NCI-H187 (cell line): ENCODE measurements at places on chromosomes 6 and 20.

GRCh38 chr6:143823548-143823947, 19.6 kb upstream of the LTV1 start:
- DNase-seq, result no peak

GRCh38 chr6:55174211-55175026, at the start of gene HCRTR2:
Gene HCRTR2 (plus strand): TSS chr6:55174515. CDS start chr6:55174588, 73 bp downstream.
- no peak for DNase-seq

GRCh38 chr6:167244991-167245390, 46.1 kb upstream of the UNC93A start:
- no peak for DNase-seq

DNA sequence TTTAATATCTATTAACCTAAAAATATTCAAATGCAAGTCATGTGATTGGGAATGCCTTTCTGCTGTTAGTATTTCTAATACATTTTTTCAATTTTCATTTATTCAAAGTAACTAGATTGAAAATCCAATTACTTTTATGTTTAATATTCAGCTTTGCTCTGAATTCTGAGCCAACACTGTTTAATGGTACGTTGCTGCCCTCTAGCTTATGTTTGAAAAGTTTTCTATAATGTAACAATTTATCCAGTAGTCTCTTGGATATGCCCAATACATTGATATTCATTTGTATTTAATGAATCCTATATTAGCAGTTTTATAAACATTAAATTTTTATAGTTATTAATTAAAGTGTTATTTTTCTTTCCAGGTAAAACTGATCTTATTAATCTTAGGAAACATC, 47.4 kb downstream of the LGSN start:
- DNase-seq, result no peak

GRCh38 chr20:57977569-57977968, 250.9 kb downstream of the ANKRD60 start:
- DNase-seq, result no peak

DNA sequence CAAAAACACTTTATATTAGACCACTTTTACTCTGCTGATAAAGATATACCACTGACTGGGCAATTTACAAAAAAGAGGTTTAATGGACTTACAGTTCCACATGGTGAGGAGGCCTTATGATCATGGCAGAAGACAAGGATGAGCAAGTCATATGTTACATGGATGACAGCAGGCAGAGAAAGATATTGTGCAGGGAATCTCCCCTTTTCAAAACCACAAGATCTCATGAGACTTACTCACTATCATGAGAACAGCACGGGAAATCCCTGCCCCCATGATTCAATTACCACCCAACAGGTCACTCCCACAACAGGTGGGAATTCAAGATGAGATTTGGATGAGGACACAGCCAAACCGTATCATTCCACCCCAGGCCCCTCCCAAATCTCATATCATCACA, 1383.8 kb upstream of the MAP3K7 start:
- DNase-seq, result no peak

DNA sequence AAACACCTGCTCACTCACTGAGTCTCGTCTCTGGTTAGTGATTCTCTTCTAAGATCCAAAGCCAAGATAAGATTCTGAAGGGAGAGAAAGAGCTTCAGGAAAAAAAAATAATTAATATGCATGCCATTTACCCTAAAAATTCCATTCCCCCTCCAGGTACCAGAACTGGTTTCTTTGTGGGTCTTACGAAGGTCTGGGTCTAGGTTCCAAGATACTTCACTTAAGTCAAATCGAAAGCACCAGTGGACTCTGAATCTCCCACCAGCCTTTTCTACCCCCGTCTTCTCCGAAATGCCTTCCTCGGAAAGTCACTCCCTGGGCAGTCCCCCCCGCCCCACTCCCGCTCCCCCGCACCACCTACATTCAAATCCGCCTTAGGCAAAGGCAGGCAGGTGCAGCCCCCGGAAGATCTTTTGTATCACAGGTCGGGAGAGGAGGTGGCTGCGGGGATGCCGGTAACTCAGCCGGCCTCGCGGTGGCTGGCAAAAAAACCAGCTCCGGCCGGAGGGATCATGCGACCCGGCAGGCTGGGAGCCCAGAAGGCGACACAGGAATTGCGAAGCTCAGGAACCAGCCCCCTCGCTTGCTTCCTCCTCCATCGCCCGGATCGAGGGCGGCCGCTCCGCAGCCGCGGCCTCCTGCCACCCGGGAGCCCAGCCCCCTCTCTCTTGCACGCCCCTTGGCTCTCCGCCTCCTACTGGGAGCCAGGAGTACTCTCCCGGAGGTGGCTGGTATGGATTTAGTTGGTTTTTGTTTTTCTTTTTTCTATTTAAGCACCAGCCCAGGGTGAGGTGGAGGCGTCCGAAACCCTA, at the start of gene BCL2L1:
Gene BCL2L1, minus strand, starts transcription at position 612 of the 812 bp plus-strand sequence. CDS start 650 bp downstream, outside the sequence.
- peak; percentile 51 for DNase-seq

- DNase-seq, result no peak
Observed at GRCh38 chr6:129501740-129502660, 208.0 kb downstream of the ARHGAP18 start.

DNA sequence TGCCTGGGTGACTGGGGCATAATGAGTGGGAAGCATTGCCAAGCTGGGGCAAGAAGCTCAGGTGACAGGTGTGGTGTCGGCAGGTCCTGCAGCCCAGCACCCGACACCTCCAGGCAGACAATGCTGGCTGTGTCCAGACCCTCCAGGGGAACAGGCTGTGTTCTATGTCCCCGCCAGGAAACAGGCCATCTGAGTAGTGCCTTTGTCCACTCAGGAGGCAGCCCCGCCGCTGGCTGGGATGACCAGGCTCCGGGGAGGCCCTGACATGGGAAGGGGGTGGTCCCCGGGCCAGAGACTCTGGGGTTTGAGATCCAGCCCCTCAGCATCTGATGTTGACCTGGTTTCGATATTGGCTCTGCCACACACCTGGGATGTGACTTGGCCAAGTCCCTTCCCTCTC, 28.4 kb downstream of the SNPH start:
- DNase-seq, result no peak

DNA sequence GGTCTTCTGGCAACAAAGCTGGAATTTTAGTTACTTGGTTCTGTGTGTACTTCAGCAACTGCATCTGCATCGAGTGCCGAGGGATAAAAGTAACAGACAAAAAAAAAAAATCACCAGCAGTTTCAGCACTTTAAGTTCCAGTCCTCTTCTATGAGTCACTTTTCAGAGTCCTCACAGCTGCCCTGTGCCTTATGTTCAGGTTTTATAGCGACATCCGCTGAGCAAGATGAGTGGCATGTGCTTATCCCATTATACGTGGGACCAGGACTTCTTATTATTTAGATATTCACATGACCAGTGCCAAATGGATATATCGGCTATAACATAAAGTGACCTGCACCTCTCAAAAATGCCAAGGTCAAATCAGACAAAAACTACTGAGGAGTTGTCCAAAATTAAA, 242.9 kb downstream of the FOXA2 start:
- no peak for DNase-seq

GRCh38 chr20:33570743-33571142, 80.8 kb downstream of the CBFA2T2 start:
- no peak for DNase-seq

DNA sequence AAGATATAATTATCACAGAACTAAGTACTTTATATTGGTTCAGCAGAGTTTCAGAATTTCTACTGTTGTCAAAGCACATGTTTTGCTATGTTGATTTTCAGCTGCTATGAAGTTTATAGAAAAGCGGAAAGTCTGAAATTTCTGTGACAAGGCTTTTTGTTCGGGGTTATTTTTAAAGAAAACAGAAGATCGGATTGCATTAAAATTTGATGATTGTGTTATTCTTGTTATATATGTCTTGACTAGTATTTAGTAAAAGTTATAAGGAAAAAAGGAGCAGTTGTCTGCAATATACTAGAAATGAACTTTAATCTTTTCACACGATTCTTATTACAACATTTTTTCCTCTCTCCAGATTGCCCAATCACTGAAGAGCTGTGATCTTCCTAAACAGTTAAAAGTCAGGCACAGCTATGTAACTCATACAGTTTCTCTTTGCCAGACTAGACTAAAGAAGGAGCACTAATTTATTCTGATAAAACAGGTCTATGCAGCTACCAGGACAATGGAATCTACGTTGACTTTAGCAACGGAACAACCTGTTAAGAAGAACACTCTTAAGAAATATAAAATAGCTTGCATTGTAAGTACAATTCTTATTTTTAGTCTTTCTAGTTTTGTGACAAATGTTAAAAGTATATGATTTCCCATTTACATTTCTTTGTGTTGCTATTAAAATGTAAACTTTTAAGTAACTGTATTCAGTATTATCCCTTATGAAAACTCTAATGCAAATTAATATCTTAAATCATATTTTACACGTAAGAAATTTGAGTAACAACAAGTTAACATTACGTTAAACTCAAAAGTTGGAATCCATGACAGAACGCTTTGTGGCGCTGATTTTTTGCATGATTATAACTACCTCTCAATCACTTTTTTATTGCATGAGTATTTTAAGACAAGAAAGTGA, at the start of gene ENPP3:
Gene ENPP3, plus strand, starts transcription at position 423 of the 913 bp plus-strand sequence. Its CDS starts 83 bp downstream, at position 506.
- DNase-seq, result no peak

- no peak for DNase-seq
Observed at GRCh38 chr6:109253366-109253765, 128.9 kb downstream of the CD164 start.

- DNase-seq, result no peak
Observed at GRCh38 chr20:63900413-63900812, 5.5 kb downstream of the DNAJC5 start.

- DNase-seq, result no peak
Observed at GRCh38 chr20:3663858-3664257, 659 bp upstream of the GFRA4 start.

DNA sequence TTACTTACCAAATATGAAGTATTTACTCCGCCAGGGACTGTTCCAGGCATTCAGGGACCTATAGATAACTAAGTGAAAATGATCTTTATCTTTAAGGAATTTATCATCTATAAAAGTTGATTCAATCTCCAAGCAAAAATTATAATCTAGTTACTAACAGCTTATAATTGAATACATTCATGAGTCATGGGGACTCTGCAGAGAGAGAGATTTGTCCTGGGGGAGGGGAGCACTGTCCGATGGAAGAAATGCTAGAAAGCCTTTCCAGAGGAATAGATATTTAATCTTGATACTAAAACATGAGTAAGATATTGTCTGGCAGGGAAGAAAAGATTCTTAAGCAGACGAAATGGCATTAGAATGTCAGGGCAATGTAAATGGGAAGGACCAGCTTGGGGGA, 139.3 kb downstream of the CD164 start:
- DNase-seq, result no peak

GRCh38 chr20:51906049-51906448, 103.7 kb upstream of the SALL4 start:
- peak; percentile 43 for DNase-seq

- no peak for DNase-seq
Observed at GRCh38 chr6:163983679-163984078, 569.2 kb downstream of the QKI start.

DNA sequence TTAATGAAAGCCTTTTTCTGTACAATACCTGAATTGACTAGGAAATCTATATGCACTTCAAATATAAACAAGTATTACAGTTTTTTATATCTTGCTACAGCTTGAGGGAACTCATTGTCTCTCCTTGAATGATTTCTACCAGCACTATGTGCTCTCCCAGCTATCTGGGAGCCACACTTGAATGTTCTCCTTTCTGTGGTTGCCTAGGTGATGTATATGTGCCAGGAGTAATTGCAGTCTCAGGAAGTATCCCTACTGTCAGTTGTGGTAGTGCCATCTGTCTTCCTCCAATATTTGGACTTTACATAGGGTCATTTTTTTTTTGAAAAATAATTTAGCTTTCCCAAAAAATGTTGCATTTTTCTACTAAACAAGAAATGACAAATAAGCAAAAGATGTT, 288.0 kb upstream of the PLCB4 start:
- DNase-seq, result no peak

- DNase-seq, result no peak
Observed at GRCh38 chr6:154481521-154482013, 28.9 kb downstream of the CNKSR3 start.

DNA sequence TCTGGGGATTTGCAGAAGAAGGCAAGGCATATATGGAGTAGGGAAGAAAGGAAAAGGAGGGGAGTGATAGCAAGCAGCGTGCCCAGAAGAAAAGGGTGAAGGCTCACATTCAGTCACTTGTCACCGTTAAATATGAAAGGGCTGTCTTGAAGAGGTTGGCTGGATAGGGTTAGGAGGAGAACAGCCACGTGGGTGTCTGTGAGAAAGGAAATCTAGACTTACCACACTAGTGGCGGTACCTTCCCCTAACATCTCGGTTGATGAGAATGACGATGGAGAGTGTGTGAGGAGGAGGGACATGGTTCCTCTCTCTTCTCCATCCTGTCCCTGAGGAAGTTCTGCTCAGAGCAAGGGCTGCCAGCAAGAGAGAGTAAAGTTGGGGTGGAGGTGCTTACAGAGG, 74.3 kb upstream of the CCN6 start:
- DNase-seq, result no peak

- DNase-seq, result no peak
Observed at GRCh38 chr6:107209406-107210305, 94.3 kb upstream of the BEND3 start.
